ENCODE measurements at places on chromosomes 1 and 21.

DNA sequence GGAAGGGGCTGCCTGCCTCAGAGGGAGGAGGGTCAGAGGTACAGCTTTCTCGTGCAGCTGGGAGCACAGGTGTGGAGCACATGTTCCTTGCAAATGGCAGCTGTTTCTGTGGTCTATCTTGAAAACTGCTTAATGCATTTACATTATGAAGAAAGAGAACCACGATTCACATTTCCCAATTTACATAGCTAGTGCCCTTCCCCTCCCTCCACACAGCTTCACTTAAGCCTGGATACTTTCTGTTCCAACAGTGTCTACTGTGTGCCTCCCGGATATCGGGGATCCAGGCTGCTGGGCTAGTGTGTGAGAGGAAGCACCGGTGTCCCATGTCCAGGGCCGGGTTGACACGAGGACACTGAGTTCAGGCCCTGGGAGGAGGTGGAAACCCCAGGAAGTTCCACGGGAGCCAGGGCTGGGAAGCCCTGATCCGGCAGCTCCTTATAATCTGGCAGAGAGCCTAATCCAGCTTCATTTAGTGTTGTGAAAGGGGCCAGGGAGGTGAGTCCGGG is 31.6 kb downstream of the TMCC2 start:
- peak; percentile 67 for DNase-seq

DNA sequence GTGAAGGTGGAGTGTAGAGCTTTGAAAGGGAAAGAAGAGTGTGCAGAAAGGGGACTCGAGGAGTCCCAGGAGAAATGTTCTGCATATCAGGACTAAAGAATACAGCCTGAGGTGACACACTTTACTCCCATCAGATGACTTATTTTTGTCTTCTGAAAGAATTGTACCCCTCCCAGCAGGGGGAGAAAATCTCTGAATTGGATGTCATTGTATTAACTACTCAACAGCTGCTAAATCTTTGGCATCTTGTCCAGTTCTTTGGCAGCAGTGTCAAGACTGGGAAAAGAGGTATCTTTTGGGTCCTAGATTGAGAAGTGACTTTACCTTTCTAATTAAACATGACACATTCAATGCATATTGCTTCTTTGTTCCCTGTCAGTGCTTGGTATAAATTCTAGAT is 18.9 kb downstream of the UBE4B start:
- no peak for DNase-seq

DNA sequence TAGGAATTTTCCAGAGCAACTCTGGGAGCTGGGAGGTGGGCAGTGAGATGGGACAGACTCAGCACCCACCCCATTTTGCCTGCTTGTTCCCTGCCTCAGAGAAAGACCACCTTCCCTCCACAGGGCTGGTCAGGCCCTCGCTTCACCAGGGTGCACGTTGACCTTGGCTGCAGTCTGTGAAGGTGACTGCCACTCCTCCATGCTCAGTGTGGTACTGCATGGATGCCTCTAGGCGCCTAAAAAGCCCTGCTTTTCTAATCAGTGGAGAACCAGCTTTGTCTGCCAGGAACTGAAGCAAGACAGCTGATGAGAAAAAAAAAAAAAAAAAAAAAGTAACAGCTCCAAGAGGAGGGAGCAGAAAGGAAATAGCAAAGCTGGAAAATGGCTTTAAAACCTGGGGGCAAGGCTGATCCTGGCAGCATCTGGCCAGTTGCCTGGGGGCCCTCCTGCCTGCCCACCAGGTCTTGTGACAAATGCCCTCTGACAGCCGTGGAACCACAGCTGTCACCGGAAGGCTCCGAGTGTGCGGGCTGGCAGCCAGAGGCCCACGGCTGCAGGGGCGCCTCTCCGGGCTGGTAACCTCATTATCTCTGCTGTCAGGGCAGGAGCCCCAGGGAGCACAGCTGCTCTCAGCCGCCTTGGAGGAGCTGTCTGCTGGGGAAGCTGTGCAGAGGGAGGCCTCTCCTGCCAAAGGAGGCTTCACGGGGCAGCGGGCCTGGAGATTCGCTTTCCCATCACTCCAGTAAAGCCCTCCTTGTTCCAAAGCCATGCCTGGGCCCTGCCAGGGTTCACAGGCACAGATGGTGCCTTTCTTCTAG is 13.7 kb downstream of the KIAA1614 start:
- DNase-seq, result peak; percentile 87

DNA sequence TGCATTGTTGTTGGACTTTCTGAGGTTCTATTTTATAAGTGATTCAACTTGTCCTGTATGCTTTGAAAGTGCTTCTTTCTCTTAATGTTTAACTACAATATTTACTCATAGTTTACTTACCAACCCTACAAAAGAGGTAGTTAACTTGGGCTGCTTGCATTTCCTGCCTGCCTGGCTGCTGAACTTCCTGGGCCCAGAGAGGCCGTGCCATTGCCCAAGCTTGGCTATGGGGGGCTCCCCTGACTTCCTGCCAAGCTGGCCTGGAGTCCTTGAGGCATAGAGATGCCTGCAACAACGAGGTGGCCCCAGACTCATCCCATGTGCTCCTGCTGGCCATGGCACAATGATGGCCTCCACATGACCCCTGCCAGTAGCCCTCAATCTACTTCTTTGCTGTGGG is 361.6 kb upstream of the PLD5 start:
- DNase-seq, result no peak

GRCh38 chr1:196451103-196451502 is 157.1 kb downstream of the KCNT2 start:
- no peak for DNase-seq

- no peak for DNase-seq
Measured at GRCh38 chr1:60994828-60995492, 87.4 kb upstream of the NFIA start.

GRCh38 chr1:114024049-114024448 is 44.8 kb downstream of the OLFML3 start:
- no peak for DNase-seq

GRCh38 chr1:197553281-197553680 is 222.0 kb downstream of the DENND1B start:
- no peak for DNase-seq

DNA sequence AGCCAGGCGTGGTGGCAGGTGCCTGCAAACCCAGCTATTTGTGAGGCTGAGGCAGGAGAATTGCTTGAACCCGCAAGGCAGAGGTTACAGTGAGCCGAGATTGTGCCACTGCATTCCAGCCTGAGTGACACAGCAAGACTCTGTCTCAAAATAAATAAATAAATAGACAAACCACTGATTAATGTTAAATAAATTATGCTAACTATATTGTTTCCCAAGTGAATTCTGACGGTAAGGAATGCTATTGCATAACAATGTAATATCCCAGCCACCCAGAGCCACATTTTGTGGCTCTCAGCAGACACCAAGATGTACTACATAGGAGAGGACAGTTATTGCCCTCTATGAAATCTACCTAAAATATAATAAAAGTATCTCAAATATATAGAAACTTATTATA is 55.4 kb downstream of the LPGAT1 start:
- DNase-seq, result no peak

DNA sequence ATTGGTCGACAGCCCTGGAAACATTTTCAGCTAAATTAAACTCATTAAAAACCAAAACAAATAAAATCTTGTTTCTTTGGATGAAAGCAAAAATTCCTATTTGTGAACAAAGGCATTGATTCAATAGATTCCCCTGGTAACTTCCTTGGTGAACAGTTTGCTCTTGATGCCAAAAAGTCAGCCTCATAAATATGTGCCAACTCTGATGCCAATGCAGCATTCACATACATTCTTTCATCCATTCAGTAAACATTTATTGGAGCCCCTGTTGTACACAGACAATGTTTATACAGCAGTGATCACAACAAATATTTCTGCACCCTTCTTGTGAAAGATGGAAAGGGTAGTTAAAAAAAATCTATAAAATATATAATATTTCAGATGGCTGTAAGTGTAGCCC is 107.8 kb downstream of the PLD5 start:
- no peak for DNase-seq

GRCh38 chr1:109730666-109731065 is 10.2 kb downstream of the GSTM3 start:
- no peak for DNase-seq

- DNase-seq, result no peak
Measured at GRCh38 chr1:179012038-179012437, 13.7 kb upstream of the FAM20B start.

- no peak for DNase-seq
Measured at GRCh38 chr1:167839009-167839408, 74.9 kb downstream of the ADCY10 start.

DNA sequence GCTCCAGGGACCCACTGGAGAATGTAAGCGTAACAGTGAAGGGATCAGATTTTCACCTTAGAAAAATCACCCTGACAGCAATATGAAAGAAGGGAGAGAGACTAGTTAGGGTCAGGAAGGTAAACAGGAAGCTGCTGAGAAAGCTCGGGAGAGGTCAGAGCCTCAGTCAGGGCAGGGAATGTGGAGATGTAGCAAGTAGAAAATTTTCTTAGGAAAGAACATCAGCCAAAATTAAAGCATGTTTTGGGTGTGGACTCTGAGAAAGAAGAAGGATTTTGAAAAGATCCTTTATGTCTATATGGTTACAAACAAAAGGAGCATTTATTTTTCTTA is 16.7 kb upstream of the ERICH3 start:
- no peak for DNase-seq

GRCh38 chr1:45998020-45998617 is 134.3 kb downstream of the PIK3R3 start:
- DNase-seq, result no peak

DNA sequence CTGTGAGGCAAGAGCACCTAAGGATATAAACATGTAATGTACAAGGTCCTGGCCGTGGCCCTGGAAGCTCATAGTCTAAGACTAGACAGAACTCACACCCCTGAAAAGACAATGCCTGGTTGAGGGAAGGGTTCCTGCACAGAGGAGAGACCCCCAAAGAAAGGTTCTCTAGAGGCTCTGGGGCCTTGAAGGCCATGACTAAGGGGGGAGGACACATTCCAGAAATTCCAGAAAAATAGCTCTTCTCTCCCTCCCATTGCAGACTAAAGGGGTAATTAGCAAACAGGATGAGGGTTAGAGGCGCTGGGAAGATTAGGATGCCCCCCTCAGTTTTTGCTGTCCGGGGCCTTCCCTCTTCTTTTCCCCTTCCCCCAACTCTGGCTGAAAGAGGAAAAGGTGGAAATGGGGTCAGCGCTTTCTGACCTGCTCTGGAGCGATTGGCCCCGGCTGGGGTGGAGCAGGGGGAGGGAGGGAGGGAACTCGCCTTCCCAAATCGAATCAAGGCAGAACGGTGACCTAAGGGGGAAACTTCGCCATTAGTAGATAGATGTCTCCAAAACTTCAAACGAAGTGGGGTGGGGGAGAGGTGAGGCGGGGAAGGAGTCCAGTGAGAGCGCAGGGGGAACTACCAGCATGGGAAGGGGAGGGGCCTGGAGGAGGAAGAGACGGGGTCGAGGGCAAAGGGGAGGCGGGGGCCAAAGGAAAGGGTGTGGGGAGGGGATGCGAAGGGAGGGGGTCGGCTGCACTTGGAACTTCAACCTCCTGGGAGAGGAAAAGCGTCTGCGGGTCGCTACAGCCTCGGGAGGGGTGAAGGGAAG is 11.8 kb downstream of the PAX7 start:
- DNase-seq, result peak; percentile 80

- no peak for DNase-seq
Measured at GRCh38 chr1:41427916-41428737, 56.4 kb downstream of the EDN2 start.

DNA sequence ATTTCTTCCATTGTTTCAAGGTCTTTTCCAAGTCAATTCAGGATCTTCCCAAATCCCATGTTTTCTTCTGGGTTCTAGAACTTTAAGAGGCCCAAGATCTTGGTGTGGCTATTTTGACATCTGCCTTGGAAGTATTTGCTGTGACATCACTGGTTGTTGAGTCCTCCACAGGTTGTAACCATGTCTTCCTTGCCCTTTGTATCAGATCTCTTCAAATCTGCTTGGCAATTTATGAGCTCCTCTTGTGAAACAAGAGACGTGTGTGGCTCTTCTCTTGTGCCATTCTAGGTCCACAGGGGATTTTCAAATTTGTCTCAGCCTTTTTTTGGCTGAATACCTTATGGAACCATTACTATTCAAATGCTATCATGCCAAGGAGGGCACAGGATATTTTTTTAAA is 60.3 kb upstream of the KCNK2 start:
- DNase-seq, result peak; percentile 27

DNA sequence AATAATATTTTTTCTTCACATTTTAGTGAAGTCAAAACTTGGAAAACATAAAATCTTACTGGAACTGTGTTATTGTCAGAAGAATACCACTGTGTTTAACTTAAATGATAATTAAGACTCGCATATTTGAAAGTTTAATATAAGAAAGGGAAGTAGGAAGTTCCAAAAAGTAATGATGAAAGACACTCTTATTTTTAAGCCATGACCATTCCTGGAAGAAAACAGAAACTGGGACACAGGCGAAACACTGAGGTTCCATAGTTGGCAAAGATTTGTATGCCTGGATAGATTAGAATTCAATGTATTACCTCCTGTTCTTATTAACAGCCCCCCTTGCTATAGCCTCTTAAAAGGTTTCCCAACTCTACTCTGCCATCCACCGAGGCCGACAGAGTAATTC is 271.2 kb downstream of the DPYD start:
- DNase-seq, result no peak

GRCh38 chr1:248839168-248839555 is 1.1 kb downstream of the ZNF672 start:
- no peak for DNase-seq

All from osteoblast (primary cell).